Glutamatergic neuron (in vitro differentiated cells): ENCODE measurements at places on chromosomes 11 and 22. TPM values are rescaled to one million over a fixed set of nuclear protein-coding genes. Genes with fewer than 3 reads are reported as not detected.

IL17REL gene
- not detected for total RNA-seq

DNA sequence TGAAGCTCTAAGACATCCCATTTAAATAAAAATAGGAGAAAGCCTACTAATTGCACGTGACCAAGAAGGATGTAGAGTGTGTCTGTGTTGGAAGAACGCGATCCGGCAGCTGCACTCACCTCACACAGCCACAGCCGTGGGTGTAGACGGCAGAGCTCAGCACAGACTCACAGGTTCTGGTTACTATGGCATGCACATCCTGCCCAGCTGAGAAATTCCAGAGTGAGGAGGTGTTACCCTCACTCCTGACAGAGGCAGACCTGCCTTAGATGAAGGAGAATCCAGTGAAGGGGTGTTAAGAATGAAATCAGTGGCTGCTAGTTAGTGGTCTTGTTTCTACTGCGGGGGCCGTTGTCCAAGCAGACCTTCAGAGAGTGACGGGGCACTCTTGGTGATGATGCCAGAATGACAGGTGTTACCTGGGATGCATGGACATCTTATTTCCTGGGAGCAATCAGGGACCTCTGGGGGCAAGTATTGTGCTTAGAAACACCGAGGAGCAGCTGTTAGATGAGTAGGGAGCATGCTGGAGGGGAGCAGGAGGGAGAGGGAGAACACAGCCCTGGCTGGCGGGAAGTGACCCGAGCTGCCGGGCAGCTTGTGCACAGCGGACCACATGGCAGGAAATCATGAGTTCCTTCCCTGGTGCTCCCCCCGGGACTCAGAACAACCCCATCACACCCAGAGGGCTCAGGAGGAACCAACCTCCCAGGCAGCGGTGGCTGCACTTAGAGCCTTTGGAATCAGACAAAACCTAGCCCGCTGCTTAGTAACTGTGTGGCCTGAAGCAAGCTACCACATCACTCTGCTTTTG lies 12.3 kb downstream of the KCNJ5 start:
- peak; percentile 60 for DNase-seq

GRCh38 chr11:62879235-62879978 lies 1.3 kb upstream of the SLC3A2 start:
- DNase-seq, result no peak

TEX54 gene
- 1.0 TPM for total RNA-seq

CCDC89 gene
- not detected for total RNA-seq

DNA sequence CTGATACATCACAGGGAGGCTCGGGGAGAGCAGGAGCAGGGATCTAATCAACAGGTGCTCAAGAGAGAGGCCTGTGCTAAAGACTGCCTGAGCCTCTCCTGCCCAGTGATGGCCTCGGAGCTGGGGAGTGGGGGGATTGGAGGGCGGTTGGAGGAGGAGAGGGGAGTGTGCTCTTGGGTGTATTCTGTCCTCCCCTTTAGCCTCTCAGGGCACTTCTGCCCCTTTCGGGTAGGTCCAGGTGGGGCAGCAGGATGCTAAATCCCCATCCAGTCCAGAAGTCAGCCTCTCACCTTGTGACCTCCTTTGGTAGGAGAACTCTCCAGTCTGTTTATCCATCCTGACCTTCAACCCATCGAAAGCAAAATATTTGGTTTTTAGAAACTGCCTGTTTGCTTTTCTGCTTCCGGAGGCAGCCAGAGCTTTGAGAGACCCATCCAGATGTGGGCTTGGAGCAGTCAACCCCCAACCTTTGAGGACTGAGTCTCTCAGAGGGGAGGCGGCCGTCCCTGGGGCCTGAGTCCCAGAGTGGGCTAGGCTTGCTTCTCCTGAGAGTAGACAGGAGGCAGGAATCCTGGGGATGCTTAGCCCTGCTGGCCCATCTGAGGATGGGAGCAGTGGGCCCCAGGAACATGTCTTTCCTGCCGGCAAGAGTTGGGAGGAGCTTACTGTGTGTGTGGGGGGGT lies 105.2 kb upstream of the SYT13 start:
- no peak for DNase-seq

DNA sequence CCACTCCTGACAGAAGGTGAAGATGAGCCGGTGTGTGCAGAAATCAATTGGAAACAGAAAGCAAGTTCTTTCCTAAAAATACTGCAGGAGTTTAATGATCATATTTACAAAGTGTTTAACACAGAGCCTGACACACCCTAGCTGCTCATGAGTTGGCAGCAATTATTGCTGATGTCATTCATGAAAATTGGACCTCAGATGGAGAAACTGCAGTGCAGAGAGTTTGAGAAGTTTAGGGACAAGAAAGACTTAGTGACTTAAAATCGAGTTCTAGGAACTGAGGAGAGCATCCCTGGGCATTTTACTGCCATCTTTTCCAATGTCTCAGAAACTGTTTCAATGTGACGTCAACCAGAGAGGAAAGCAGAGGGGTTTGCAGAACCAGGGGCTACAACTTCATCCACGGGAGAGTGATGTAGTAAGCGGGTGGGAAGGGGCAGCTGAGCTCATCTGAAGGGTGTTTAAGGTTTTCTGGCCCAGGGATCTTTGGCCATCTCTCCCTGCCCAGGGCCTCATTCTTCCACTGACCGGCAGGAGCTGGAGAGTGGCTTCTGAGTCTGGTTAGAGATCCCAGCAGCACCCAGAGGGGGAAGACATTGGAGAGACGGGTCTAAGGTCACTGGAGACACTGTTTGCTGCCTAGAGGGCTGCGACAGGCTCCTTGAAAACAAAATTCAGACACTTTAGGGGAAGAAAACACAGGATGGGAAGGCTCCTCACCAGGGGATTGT lies 21.1 kb upstream of the IGLL5 start:
- DNase-seq, result no peak

DNA sequence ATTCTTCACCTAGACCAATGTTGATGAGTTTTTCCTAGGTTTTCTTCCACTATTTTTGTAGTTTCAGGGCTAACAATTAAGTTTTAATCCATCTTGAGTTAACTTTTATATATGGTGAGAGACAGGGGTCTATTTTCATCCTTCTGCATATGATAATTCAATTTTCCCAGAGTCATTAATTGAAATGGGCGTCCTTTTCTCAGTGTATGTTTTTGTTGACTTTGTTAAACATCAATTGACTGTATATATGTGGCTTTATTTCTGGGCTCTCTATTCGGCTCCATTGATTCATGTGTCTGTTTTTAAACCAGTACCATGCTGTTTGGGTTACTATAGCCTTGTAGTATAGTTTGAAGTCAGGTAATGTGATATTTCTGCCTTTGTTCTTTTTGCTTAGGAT lies 282.1 kb downstream of the INSC start:
- DNase-seq, result no peak

DNA sequence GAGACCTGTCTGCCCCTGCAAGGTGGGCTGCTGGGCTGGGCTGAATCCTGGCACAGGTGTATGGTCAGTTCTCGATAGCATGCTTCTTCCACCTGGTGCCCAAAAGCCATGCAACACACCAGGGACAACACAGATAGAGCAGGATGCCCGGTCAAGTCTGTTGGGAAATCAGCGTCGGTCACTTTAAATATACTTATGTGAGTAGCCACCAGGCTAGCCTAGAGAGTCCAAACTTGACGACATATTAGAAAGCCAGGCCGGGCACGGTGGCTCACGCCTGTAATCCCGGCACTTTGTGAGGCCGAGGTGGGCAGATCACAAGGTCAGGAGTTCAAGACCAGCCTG lies 8.9 kb downstream of the C1QTNF6 start:
- DNase-seq, result no peak

DNA sequence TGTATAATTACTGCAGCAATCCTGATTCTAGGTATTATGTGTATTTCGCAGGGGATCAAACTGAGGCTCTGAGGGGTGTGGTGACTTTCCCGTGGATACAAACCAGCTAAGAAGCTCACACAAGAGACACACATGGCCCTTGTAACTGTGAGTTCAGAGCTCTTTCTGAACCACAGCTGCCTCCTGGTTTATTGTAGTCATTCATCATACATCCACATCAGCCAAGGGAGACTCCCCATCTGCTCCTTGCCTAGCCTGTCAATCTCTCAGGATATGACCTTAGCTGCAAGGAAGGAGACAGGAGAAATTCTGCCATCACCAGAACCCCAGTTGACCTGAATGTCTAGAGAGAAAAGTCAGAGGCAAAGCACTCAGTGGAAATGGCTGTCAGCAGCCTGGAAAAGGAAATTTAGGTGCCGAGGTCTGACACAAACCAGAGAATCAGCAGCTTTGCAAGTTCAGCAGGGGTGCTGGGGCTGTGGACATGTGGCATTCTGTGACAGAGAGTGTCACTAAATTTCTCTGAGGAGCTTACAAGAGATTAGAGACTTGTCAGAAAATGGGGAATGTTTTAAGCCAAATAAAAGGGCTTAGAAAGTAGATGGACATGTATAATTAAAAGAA lies 209.5 kb downstream of the AASDHPPT start:
- peak; percentile 19 for DNase-seq

GRCh38 chr11:72778535-72779494 lies 15.0 kb downstream of the STARD10 start:
- DNase-seq, result no peak

- no peak for DNase-seq
Measured at GRCh38 chr22:36922711-36923110, 9.3 kb downstream of the CSF2RB start.

SLC22A9 gene
- total RNA-seq, result not detected

- DNase-seq, result no peak
Measured at GRCh38 chr11:44978274-44978960, 27.7 kb upstream of the TP53I11 start.

TRPT1 gene
- total RNA-seq, result 39.0 TPM
